ENCODE measurements at places on chromosomes 6 and 20.
A peak's percentile ranks its signal among the peaks of the same experiment; 100 is the strongest.

DNA sequence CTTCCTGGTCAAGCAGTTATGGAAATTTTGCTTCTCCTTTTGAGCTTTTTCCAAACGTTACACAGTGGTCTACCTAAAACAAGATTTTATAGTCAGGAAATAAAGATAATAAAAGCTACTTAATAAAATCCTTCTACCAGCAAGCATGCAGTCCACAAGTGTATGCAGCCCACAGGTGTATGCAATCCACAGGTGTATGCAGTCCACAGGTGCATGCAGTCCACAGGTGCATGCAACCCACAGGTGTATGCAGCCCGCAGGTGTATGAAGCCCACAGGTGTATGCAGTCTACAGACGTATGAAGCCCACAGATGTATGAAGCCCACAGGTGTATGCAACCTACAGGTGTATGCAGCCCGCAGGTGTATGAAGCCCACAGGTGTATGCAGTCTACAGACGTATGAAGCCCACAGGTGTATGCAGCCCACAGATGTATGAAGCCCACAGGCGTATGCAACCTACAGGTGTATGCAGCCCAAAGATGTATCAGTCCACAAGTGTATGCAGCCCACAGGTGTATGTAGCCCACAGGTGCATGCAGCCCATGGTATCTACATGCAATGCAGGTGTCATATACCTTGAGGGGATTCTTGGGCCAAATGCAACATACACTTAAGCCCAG, 26.4 kb upstream of the OCSTAMP start:
- DNase-seq, result no peak

GRCh38 chr6:159807150-159807858, 7.2 kb downstream of the PNLDC1 start:
- DNase-seq, result no peak

- DNase-seq, result no peak
These were observed 20.4 kb upstream of the LAMA4 start for GRCh38 chr6:112274774-112275173.

GRCh38 chr6:85134172-85134571, 315.7 kb upstream of the NT5E start:
- no peak for DNase-seq

DNA sequence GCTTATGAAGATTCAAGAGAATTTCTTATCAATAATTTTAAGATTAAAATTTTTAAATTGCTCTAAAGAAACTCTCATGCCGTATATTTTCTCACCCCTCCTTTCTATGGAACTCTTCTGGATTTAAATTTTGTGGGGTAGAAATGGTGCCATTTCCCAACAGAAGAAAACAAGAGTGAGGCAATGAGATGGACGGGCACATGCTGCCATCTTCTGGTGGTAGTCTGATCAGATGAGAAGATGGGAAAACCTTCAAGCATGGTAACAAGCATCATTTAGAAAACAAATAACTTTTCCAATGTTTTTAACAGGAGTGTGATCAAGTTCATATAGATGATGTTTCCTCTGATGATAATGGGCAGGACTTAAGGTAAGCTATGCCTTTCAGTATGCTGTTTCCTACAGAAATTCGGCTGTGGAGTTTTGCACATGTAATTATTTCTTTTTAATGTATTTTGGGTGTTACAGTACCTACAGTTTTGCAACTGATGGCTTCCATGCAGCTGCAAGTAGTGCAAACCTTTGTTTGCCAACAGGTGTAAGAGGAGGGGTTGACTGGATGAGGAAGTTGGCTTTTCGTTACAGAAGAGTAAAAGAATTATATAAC, 271.4 kb downstream of the EYA4 start:
- DNase-seq, result peak; percentile 60

GRCh38 chr6:111263837-111264236, 176.5 kb downstream of the SLC16A10 start:
- no peak for DNase-seq

DNA sequence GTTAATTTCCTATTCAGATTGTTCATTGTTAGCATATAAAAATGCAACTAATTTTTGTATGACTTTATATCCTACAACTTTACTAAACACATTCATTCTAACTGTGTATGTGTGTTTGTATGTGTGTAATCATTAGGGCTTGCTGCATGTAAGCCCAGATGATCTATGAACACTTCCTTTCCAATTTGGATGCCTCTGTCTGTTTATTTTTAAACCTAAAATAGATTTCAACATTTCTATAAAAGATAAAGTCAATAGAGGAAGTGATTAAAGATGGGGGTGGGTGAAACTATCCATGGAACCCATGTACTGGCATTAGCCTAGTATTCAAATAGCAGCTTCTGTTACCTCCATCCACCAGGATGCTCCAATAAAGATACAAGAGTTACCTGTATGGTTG, 15.7 kb upstream of the AKAP12 start:
- DNase-seq, result no peak

DNA sequence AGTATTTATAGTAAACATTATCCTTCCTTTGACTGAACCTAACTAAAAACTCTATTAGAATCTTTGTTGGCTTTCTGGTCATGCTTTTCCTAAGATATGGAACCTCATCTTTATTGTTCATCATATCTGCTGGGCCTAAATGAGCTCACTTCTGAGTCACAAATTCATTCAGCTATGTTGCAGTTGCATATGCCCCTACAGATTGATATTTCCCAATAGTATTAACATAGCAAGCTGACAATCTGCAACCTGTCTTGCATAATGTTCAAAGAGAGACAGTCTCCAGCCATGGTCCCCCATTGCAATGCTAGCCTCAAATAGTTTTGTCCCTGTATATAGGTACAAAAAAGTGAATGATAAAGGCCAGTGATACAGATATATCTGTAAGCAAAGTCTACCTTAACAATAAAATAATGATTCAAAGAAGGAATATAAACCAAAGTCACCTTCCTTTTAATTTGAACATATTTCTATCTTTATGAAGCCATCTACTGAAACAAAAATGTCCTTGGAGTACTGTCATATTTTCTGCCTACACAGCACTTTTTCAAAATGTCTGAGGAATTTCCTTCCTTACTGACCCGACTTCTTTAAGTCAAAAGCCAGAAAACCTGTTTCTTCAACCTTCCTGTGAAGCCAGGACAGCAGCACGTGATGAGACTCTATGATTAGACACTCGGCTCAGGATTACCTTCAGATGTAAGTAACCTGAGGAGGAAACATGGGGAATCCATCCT, 140.7 kb downstream of the UBE3D start:
- no peak for DNase-seq

DNA sequence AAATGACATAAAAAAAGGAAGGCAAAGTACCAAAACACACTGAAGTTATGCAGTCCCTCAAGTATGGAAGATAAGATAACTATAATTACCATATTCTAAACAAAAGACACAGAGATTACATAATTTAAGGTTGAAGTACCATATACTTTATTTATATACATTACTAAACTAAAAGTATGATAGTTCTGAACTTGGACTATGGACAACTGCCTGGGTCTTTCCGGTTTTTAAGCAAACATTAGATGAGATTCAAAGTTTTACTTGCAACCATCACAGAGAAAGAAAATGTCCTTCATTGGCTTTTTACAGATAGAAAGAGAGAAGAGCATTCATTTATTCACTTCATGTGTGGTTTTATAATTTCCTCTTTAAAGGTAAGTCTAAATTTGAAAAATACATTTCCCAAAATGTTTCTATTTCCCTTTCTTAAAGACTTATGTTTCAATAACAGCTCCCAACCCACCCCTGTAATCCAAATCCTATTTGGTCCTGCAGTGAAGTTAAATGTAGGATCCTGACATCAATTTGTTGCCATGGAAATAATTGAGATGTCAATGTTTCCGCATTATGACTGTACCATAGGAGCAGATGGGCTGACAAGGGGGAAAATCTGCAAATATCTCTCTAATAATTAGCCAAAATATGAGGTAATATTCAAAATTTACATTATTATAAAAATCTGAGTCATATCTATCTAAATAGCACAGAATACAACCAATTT, 63.7 kb downstream of the PTPRK start:
- DNase-seq, result no peak

DNA sequence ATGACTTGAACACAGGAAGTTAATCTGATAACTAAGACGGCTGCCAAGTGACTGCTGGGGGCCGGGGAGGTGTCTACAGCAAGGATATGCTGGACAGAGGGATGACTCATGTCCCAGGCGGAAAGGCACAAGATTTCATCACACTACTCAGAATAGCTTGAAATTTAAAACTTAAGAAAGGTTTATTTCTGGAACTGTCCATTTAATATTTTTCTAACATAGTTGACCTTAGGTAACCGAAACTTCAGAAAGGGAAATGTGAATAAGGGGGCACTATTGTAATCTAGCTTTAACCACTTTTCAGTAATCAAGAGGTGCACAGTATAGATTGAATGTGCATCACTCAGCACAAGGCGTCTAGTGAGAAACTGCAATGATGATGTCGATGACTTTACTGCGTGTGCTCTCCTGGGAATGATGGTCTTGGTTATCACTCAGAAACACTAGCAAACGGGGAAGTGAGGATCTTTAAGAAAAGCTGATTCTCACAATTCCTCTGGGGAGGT, 171.5 kb downstream of the QKI start:
- DNase-seq, result peak; percentile 70

GRCh38 chr20:14374196-14374595, 36.8 kb upstream of the FLRT3 start:
- DNase-seq, result no peak

GRCh38 chr6:16216501-16217155, 21.8 kb upstream of the GMPR start:
- DNase-seq, result peak; percentile 79

DNA sequence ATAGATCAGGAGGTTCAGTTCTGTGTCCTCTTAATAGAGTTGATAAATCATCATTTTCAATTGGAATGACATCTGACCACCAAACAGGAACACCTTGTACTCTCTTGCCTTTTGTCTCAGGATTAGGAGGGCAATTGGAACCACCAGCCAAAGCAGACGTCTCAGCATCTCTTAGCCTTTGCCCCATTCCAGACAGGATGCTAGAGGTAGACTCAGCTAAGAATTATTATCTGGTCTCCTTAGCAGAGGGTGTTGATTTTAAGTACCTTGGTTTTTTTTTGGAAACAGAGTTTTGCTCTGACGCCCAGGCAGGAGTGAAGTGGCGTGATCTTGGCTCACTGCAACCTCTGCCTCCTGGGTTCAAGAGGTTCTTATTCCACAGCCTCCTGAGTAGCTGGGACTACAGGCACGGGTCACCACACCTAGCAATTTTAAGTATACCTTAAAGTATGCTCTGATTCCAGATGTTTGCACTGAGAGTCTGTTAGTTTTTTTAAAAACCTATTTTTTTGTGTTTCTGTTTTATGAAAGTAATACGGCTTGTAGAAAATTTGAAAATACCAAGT, 28.0 kb upstream of the ELOVL5 start:
- no peak for DNase-seq

All from right cardiac atrium (tissue), 5 donors.